ENCODE measurements at places on chromosomes 4 and X.

- peak; percentile 54 for DNase-seq
Measured at GRCh38 chrX:19121898-19122640, at the start of gene ADGRG2. TSS of gene ADGRG2 (minus strand) at chrX:19122468. CDS start at chrX:19068834, 53,634 bp downstream.

DNA sequence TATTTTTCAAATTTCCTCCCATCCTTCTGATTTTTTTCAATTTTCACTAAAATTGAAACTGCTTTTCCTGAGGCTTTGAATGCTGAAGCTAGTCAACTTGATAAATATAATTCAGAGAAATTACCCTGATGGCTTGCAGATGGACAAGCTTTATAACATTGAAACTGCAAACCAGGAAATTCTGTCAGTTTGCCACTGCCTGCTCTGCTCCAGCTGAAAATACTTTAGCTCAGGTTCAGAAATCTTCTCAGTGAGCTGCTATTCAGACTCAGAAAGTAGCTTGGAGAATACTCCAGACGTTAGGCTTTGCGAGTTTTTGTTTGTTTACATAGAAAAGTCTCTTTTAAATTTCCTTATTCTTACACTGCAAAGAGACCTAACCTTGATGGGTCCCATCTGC, 1574.7 kb downstream of the STIM2 start:
- DNase-seq, result no peak

DNA sequence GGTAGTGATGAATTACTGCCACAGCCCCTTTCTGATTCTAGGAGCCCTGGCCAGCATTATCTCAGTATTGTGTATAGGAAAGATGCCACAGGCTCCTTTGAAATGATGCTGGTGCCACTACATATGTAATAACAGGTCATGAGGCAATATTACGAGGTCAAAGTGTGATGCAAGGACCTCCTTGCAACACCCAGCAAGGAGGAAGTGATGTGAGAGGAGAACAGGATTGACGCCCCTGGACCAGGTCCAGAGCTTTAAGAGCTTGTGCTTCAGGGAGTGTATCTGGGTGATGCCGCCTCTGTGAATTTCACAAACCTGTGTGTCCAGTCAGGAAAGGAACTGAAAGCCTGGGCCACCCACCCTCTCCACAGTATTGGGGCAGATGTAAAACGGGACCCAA, 261.8 kb downstream of the MID1IP1 start:
- DNase-seq, result peak; percentile 81

- no peak for DNase-seq
Measured at GRCh38 chr4:7865533-7865932, 74.1 kb downstream of the AFAP1 start.

DNA sequence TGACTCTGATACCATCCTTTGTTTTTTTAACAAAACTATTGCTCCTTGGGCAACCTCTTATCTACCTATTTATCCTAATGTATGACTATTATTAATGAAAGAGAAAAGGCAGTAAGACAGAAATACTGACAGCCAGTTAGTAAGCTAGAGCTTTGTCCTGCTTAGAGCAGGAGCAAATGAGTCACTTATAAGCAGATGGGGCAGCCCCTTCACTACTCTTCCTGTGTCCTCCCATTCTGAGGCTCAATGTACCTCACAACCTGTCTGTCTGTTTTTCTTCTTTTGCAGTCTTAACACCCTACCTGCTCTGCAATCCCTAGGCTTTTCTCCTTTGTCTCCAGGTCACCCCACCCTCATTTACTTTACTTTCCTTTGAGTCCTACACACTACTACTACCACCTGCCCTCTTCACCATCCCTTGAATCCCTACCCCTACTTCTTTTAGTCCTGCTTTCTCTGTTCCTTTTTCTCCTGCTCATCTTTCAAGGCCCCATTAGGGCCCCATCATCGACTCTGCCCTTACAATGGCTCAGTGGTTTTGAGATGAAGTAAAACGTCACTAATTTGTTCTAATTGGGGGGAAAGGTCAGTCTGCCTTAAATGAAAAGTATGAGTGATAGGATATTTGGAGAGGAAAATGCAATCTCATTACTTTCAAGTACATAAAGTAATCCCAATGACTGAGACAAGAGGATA, 294.3 kb downstream of the GUCY2F start:
- DNase-seq, result no peak

- no peak for DNase-seq
Measured at GRCh38 chr4:89511776-89512175, 204.2 kb upstream of the GPRIN3 start.

GRCh38 chrX:40832723-40833122, 97.4 kb upstream of the MED14 start:
- DNase-seq, result no peak

DNA sequence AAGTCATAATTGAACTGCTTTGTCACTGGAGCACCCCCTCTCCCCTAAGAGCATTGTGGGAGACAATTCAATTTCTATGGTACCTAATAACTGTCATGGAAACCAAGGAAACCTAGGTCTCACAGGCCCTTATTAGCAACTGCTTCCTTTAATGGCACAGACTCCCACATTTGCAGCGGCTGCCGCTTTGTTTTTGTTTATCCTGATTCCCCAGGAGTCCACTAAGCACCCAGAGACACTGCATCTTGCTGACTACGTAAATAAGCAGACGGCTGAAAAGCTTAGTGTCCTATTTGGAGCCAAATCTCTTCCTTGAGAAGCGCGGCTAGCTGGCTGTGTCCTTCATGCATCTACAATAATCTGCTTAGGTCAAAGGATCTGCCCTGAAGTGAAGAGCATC, 494.4 kb downstream of the TMA16 start:
- DNase-seq, result no peak

GRCh38 chr4:155675709-155676429, 9.2 kb downstream of the GUCY1A1 start:
- DNase-seq, result no peak

- DNase-seq, result no peak
Measured at GRCh38 chr4:94345969-94346368, 3.3 kb upstream of the HPGDS start.

GRCh38 chrX:149540131-149540620, 636 bp upstream of the EOLA1 start:
- DNase-seq, result peak; percentile 95

DNA sequence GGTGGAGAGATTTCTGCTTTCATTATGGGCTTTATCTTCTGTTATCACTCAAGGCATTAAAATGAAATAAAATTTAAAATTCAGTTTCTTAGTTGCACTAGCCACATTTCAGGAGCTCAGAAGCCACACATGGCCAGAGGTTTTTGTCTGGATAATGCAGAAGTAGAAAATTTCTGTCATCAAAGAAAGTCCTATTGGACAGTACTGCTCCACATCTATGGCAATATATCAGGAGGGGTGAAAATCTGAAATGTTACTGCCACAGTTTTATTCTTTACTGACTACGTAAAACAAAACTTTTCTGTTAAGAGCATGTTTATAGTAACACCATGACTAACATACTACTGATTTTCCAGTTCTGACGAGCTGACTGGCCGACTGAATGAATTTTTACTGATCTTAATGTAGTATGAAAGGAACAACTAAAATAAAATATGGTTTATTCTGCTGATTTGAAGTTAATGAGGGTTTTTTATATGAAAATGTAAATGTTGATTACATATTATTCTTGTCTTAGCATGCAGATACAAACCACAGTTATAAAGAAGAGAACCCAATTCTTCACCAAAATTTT, 264.0 kb upstream of the HAND2 start:
- DNase-seq, result no peak

DNA sequence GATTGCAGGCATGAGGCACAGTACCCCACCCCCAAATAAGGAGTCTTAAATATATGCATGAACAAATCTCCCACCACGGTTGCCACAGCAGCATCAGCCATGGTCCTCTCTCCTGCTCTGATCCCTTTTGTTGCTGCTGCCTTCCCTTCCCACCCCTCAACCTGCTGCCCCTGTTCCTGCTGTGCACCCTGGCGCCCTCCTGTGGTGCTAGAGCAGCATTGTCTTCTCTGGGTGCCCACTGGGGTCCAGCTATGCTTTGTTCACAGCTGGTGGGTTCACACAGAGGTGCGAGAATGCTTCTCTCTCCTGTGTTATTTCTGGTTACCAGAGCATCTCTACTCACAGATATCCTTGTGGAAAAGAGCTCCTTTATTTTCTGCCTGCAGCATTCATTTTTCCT, 116.2 kb downstream of the GATB start:
- DNase-seq, result no peak

- DNase-seq, result no peak
Measured at GRCh38 chr4:159413306-159413943, 310.5 kb downstream of the RAPGEF2 start.

DNA sequence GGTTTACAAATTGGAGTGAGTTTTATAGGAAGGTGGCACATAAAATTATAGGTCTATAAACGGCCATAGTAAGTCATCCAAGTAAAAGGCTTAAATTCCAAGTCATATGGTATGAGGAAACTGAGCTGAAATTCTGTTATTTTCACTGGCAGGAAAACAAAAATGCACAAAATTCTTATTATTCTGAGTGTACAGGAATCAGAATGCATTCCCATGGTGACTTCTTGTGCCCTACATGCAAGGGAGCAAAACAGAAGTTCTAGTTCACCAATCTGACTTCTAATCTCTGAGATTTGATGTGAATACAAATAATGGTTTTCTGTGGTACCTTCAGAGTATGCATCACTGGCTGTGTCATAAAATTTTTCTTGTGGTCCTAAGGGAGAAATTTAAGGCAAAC, 102.9 kb downstream of the CLCN4 start:
- DNase-seq, result no peak

- DNase-seq, result no peak
Measured at GRCh38 chr4:105933083-105933482, 37.8 kb downstream of the NPNT start.

DNA sequence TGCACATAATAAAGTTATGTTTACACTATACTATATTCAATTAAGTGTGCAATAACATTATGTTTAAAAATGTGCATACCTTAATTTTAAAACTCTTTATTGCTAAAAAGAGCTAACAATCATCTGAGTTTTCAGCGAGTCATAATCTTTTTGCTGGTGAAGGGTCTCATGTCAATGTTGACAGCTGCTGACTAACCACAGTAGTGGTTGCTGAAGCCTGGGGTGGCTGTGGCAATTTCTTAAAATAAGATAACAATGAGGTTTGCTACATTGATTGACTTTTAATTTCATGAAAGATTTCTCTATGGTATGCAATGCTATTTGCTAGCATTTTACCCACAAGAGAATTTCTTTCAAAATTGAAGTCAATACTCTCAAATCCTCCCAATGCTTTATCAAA, 58.6 kb downstream of the C4orf46 start:
- DNase-seq, result no peak

- DNase-seq, result no peak
Measured at GRCh38 chrX:68196939-68197791, 236.1 kb downstream of the OPHN1 start.

DNA sequence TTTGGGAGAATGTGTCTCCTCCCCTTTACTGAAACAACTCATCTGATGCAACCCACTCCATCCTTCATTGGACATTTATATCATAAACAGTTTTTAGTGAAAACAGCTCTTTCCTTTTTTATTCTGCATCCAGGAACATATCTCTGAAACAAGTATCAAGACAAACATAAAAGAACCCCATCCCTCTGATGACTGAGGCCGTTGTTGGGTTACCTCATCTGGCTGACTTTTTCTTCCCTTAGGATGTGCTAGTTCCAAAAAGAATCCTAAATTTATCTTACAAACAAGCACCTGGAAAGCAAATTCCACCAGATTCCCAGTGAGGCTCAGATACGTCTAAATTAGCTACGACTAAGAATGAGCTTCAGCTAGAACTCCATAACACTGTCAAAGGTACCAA, 483.7 kb upstream of the INTU start:
- DNase-seq, result no peak

- peak; percentile 50 for DNase-seq
Measured at GRCh38 chrX:48696909-48697727, 584 bp downstream of the SUV39H1 start.

GRCh38 chrX:130071611-130072344, 38.5 kb downstream of the ELF4 start:
- DNase-seq, result no peak

- no peak for DNase-seq
Measured at GRCh38 chrX:4935401-4935800, 1222.0 kb upstream of the PRKX start.

DNA sequence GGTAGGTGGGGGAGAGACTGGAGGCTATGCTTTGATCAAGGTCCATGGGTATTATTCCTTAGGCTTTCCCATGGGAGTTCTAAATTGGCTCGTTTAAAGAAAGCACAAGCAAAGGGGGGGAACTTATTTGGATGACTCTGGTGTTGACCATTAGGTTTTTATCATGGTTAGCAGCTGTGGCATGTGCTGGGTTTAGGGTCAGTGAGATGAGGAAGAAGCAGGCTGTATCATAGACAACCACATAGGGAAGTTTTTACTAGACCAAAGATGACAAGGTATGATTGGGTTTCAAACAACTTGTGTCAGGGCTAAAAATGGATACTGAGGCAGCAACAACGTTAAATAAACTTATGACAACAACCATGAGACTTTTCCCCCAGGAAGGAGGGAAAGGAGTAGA, 97.7 kb downstream of the DNAAF6 start:
- DNase-seq, result no peak

DNA sequence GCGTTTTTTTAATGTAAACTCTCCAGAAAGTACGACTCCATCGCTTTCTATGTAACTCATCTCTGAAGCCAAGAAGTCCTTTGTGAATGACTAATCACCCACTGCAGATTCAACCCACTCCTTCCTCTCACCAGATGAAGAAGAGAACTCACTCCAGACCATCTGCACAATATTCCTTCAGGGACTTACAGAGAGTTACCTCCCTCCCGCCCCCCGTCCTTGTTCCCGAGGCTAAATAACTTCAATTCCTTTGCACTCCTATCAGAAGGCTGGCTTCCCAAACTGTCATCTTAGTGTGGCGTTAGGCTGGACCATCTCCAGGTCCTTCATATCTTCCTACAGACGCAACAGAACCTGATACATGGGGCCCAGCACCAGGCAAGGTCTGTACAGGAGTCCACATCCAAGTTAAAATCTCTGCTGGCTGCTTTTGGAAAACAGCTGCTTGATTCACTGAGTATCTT, 82.4 kb downstream of the AFAP1 start:
- no peak for DNase-seq

DNA sequence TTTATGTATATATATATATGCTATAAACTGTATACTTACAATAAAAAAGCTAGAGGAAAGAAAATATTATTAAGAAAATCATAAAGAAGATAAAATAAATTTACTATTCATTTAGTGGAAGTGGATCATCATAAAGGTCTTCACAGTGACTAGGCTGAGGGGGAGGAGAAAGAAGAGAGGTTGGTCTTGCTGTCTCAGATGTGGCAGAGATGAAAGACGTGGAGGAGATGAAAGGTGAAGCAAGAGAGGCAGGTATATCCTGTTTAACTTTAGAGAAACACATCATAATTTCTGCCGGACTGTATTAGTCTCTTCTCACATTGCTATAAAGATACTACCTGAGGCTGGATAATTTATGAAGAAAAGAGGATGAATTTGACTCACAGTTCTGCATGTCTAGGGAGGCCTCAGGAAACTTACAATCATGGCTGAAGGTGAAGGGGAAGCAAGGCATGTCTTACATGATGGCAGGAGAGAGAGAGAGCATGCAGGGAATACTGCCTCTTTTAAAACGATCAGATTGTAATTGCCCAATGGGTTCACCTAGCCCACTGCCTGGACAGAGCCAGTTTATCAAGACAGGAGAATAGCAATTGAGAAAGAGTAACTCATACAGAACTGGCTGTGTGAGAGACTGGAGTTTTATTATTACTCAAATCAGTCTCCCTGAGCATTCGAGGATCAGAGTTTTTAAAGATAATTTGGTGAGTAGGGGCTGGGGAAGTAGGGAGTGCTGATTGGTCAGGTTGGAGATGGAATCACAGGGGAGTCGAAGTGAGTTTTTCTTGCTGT, 22.1 kb upstream of the RRAGB start:
- DNase-seq, result no peak

- no peak for DNase-seq
Measured at GRCh38 chrX:149494844-149495565, 10.1 kb downstream of the IDS start.

- DNase-seq, result no peak
Measured at GRCh38 chr4:84419201-84419600, 79.9 kb downstream of the NKX6-1 start.

Data from lower lobe of right lung (tissue), 2 donors.